Brain (organoid and tissue), 16 donors: ENCODE measurements at places on chromosomes 5 and 9. TPM values are rescaled to one million over a fixed set of nuclear protein-coding genes. Genes with fewer than 3 reads are reported as not detected.

DNA sequence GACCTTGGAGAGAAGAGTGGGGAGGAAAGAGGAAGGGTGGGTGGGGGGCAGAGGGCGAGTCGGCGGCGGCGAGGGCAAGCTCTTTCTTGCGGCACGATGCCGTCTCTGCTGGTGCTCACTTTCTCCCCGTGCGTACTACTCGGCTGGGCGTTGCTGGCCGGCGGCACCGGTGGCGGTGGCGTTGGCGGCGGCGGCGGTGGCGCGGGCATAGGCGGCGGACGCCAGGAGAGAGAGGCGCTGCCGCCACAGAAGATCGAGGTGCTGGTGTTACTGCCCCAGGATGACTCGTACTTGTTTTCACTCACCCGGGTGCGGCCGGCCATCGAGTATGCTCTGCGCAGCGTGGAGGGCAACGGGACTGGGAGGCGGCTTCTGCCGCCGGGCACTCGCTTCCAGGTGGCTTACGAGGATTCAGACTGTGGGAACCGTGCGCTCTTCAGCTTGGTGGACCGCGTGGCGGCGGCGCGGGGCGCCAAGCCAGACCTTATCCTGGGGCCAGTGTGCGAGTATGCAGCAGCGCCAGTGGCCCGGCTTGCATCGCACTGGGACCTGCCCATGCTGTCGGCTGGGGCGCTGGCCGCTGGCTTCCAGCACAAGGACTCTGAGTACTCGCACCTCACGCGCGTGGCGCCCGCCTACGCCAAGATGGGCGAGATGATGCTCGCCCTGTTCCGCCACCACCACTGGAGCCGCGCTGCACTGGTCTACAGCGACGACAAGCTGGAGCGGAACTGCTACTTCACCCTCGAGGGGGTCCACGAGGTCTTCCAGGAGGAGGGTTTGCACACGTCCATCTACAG is 760 bp downstream of the NPR3 start:
- DNase-seq = peak; percentile 41

DNA sequence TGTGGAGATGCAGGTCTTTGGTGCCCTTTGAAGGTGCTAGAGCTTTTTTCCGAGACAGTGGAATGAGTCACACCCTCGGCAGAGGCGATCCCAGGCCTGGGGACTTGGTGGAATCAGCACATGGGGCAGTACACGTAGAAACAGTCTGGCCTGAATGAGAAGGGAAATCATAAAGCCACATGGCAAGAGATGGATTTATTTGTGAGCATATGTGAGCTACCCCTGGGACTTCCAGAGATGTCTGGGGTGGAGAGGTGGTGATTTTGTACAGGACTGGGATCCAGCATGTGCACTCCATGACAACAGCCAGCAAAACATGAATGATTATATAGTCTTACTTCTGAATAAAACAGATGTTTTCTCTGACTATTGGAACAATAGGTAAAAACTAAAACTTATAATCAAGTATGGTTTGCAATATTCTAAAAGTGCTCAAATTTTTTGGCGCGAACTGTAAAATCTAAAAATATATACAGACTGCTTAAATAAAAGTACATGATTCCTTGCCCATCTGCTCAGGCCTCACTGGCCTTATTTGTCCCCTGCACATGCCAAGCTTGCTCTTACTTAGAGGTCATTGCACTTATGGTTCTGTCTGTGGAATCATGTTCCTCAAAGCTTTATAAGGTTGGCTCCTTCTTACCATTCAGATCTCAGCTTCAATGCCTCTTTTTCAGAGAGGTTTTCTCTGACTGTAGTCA is 54.7 kb upstream of the SMARCA2 start:
- DNase-seq = no peak

The C5orf63 gene
- polyA plus RNA-seq = 2.8 TPM

The APC gene
- polyA plus RNA-seq = 9.2 TPM

The IGIP gene
- 3.7 TPM for polyA plus RNA-seq

The FCN2 gene
- not detected for polyA plus RNA-seq
